Left hindlimb (tissue), 1 donor: ENCODE measurements at places on chromosomes 7 and 10.

GRCh38 chr10:116216676-116217075 lies 56.3 kb downstream of the GFRA1 start:
- no peak for DNase-seq

- no peak for DNase-seq
These were observed 208.6 kb downstream of the ADAM12 start for GRCh38 chr10:126179637-126180036.

GRCh38 chr10:34993782-34994181 lies 96.4 kb downstream of the CUL2 start:
- DNase-seq: no peak

- DNase-seq: no peak
These were observed 78.9 kb upstream of the KMT2C start for GRCh38 chr7:152514771-152515105.

GRCh38 chr7:120995654-120996053 lies 7.1 kb downstream of the CPED1 start:
- no peak for DNase-seq

GRCh38 chr7:2521952-2522591 lies 2.5 kb downstream of the LFNG start:
- peak; percentile 79 for DNase-seq

GRCh38 chr10:33535866-33536265 lies 201.4 kb upstream of the NRP1 start:
- no peak for DNase-seq

- DNase-seq: no peak
These were observed 140.6 kb downstream of the PTPN20 start for GRCh38 chr10:47051741-47052238.
